ENCODE measurements at places on chromosomes 3 and 15. TPM values are rescaled to one million over a fixed set of nuclear protein-coding genes. Genes with fewer than 3 reads are reported as not detected.

DNA sequence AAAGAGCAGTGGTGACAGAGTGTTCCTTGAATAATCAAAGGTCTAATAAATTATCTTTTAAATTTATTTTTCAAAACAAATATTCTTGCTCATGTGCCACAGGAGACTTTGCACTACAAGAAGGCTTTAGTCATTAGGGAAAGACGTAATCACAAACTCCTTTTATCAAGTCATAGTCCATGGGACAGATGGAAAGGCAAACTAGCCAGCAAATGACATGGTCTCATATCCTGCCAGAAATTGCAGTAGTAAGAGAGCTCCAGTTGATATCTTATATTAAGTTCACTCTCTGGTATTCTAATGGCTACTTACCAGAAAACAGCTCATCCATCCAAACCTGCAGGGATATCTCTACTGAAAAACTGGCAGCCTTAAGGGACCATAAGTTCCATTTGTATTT is 225.0 kb upstream of the TP63 start:
- no peak for ATAC-seq

DNA sequence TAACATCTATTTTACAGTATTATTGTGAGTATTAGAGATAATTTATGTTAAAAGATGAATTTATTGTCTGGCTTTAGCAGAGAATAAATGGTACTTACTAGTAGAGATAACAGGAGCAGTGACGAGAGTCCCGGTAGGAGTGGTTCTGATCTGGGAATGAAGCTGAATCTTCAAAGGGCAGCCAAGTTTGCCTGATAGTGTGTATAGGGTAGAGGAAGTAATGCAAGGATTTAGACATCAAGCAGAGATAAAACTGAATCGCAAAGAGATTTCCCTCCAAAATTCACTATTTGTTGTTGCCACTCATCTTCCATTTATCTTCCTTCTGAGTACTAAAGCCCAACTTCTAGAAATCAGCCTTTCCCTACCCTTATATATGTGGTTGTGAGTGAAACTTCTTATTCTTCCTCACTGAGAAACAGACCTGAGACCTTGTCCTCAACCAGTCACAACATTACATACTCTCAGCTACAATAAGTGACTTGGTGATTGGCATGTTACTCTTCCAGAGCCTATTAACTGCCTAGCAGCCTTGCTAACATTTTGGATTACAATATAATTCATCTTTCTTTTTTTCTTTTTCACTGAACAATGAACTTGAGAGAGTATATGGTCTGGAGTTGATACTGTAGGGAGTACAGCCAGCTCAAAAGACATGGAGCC is 692.7 kb upstream of the ZNF385D start:
- no peak for ATAC-seq

DNA sequence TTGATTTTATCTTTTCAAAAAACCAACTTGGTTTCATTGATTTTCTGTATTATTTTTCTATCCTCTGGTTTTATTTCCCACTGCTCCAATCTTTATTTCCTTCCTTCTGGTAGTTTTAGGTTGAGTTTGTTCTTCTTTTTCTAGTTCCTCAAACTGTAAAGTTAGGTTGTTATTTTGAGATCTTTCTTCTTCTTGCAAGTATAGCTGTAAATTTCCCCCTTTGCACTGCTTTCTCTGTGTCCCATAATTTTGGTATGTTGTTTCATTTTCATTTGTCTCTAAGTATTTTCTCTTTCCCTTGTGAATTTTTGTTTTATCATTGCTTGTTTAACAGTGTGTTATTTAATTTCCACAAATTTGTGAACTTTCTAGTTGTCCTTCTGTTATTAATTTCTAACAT is 120.0 kb downstream of the PLD1 start:
- no peak for ATAC-seq

- no peak for ATAC-seq
These were observed 24.2 kb downstream of the NPTN start for GRCh38 chr15:73608941-73609340.

DNA sequence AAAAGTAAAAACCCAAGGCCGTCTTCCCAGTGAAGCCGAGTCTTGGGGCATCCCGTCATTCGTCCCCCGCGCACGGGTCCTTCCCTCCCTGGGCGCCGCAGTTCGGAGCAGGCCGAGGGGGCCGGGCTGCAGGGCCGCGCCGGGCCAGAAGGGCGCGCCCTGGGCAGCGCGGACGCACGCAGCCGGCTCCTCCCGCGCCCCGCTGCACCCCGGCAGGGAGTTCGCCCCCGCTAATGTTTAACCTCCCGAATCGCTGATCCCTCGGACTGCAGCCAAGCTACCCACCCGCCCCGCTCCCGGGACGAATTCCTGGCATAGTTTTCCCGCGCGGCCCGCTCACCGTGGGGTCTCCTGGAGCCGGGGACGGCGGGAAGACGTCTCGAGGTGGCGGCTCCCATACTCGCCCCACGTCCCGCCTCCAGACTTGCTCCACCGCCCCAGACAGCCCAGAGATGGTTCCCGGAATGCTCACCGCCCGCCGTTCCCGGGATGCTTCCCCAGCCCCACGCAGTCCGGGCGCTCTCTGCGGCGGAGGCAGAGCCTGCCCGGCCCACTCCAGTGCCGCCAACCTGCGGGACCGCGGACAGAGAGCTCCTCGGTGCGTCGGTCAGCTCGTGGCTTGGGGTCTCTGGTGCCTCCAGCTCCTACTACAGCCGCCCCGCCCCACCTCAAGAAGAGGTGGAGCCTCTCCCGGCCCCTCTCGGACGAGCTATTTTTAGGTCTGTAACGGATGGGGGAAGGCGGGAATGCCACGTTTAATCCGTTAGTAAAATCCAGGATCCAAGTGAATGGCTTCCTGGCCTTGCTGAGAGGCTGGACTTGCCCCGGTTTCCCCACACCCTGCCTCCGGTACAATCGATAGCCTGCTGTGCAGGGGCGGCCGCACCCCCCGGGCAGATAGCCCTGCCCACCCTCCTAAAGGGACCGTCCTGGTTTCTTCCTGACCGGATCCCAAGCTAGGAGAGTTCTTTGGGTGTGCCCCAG is at the start of gene DZIP1L:
Gene DZIP1L (minus strand): TSS at position 621 of the 984 bp plus-strand sequence. CDS start 11,637 bp downstream, outside the sequence.
- peak; percentile 77 for ATAC-seq

- no peak for ATAC-seq
These were observed 55.4 kb downstream of the ABHD2 start for GRCh38 chr15:89143503-89144162.

DNA sequence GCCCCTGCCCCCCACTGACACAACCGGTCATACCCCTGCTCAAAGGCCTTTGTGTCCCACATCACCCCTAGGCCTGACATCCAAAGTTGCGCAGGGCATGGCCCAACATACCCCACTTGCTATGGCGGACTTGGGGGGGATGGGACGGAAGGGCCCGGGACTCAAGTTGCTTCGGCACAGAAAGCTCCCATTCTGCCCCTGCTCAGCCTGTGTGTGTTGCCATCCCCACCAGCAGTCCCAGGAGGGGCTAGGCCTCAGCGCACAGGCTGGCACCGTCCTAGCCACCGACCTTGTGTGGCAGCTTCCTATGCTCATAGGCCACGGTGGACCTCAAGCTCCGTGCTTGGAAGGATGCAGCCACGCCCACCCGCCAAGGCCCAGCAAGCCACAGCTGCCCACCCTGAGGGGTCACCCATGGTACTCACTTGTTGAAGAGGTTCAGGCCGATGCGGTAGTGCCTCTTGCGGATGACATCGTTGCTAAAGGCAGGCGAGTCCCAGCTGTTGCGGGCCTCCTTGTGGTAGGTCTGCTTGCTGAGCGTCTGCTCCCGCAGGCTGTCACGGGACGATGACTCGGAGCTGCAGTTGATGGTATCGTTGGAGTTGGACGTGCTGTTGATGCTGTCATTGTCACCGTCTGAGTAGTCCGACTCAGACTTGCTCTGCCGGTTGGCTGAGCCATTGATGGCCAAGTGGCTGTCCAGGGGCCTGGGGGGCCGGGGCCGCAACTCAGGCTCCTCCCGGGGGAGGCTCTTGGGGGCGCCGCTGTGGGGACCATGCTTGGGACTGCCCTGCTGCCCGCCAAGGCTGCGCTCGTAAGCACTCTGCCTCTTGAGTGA is 93.9 kb upstream of the RPL32 start:
- ATAC-seq, result no peak

DNA sequence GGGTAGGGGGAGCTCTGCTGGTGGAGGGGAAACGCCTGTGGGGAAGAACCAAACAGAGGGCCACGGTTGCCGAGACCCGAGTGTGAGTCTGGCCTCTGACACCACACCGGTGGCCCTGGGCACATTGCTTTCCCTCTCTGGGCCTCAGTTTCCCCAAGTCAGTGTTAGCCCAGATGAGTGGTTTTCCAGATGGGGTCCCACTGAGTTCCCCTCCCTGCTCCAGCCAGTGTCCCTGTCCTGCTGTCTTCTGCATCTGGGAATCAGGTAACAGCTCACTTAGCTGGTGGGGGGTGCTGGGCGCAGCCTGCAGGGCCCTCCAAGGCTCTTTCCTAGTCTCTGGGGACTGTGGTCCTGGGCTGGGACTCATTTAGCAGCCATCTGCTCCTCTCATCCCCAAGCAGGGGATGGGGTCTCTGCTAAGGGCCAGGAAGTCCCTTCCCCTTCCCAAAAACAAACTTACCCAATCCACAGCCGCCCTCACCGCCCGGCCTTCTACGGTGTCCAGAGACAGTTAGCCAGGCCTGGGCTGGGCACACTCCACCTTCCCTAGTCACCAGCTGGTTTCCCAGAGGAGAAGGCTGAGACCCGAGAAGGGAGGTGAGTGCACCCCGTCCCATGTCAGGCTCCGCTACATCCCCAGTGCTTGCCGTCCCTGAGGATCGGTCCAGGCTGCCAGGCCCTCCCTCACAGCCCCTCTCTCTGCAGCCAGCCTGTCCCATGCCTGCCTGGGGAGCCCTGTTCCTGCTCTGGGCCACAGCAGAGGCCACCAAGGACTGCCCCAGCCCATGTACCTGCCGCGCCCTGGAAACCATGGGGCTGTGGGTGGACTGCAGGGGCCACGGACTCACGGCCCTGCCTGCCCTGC is 676 bp downstream of the GP9 start:
- ATAC-seq, result no peak

- no peak for ATAC-seq
These were observed 79.9 kb downstream of the GTPBP8 start for GRCh38 chr3:113070681-113071113.

DNA sequence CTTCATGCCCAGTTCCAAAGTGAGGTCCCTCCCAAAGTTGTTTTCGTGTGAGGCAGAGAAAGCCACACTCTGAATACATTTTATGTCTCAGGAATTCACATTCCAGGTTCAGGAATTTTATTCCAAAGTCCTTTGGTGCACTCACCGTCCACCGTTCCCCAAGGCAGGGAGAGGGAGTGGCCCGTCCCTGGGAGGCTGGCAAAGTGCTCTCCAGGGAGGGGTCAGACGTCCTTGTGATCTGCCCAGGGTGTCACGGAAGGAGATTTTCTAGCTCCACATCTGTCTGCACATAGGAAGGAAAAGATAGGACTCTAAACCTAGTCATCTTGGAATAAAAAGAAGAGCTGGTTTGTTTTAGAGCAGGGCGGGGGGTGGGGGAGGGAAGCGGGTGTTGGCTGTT is 47.9 kb downstream of the KLF13 start:
- ATAC-seq, result no peak

DNA sequence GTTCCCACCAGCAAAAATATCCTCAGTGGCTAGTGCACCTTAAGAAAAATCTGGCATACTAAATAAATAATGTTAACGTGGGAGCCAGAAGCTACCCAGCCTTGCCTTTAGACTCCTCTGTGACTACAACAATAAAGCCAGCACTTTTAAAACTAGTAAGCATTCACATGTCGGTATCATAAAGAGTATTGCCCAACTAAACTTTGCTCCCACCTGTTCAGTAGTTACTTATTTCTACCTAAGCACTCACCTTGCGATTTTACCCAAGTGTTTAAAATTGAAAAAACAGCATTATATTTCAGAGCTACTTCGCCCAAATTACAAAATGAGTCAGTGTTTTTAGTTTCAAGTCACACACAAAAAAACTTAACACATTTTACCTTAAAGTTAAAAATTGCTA is 12.8 kb downstream of the ALDH1L1 start:
- no peak for ATAC-seq

- ATAC-seq, result no peak
These were observed 588.4 kb downstream of the NAALADL2 start for GRCh38 chr3:175447521-175447920.

The CLDN16 gene
- 0.76 TPM for total RNA-seq

The SH2D7 gene
- not detected for total RNA-seq

The NOP10 gene
- total RNA-seq, result 157 TPM

The HYAL1 gene
- 4.1 TPM for total RNA-seq

The TRH gene
- total RNA-seq, result not detected

The GABRR3 gene
- total RNA-seq, result not detected

Data from esophagus mucosa (tissue), 1 donor.